ENCODE measurements at places on chromosomes 3 and 15. TPM values are rescaled to one million over a fixed set of nuclear protein-coding genes. Genes with fewer than 3 reads are reported as not detected.

GRCh38 chr15:36263666-36264065 is 315.8 kb upstream of the CDIN1 start:
- H3K4me3 ChIP-seq: no peak overlapping the region
- peaks cover 3% of the 10 kb centered on the region for H3K4me1 ChIP-seq
- H3K27me3 ChIP-seq: peaks cover 3% of the 10 kb centered on the region
- DNase-seq: no peak
- H3K27ac ChIP-seq: no peak overlapping the region
- H3K36me3 ChIP-seq: no peaks in the 10 kb centered on the region

SMCO1 gene
- total RNA-seq: not detected

DNA sequence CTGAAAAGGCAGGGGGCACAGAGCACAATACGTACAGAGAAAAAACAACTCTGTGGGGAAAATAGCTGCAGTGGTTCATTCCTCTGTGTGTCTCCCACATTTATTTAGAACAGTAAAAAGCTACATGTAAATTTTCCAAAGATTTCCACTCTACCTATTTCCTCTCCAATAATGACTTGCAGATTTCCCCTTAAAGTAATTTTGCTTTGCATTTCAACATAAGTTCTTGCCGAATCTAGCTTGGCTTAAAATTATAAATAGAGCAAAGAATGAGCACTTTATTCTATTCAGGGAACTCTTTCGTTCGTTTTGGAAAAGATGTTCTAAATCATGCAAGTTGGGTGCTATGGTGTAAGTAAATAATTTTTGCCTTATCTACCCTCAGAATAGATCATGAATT is 58.2 kb upstream of the NR2E3 start:
- no peaks in the 10 kb centered on the region for H3K4me1 ChIP-seq
- DNase-seq: no peak
- H3K36me3 ChIP-seq: no peaks in the 10 kb centered on the region
- no peak overlapping the region for H3K27ac ChIP-seq
- no peaks in the 10 kb centered on the region for H3K27me3 ChIP-seq

CCDC39 gene
- not detected for total RNA-seq

GRCh38 chr3:74630602-74631001 is 16.1 kb upstream of the CNTN3 start:
- no peak overlapping the region for H3K4me3 ChIP-seq
- H3K27ac ChIP-seq: no peak overlapping the region
- no peak for DNase-seq
- H3K4me1 ChIP-seq: no peaks in the 10 kb centered on the region

GRCh38 chr3:69342074-69342473 is 43.8 kb downstream of the FRMD4B start:
- no peaks in the 10 kb centered on the region for H3K27me3 ChIP-seq
- no peak overlapping the region for H3K27ac ChIP-seq
- H3K4me1 ChIP-seq: no peaks in the 10 kb centered on the region
- H3K36me3 ChIP-seq: peaks cover 4% of the 10 kb centered on the region

- H3K4me1 ChIP-seq: peaks cover 10% of the 10 kb centered on the region
- DNase-seq: no peak
- no peaks in the 10 kb centered on the region for H3K36me3 ChIP-seq
These were observed 57.5 kb upstream of the MEF2A start for GRCh38 chr15:99508311-99508645.

RARRES1 gene
- 2.5 TPM for total RNA-seq

GRCh38 chr15:80191897-80192595 is 39.2 kb downstream of the FAH start:
- DNase-seq: no peak
- H3K4me3 ChIP-seq: no peak overlapping the region
- peaks cover 25% of the 10 kb centered on the region for H3K4me1 ChIP-seq
- H3K27ac ChIP-seq: no peak overlapping the region
- H3K27me3 ChIP-seq: no peaks in the 10 kb centered on the region

PSMA4 gene
- 315 TPM for total RNA-seq

CLDN16 gene
- not detected for total RNA-seq

DNA sequence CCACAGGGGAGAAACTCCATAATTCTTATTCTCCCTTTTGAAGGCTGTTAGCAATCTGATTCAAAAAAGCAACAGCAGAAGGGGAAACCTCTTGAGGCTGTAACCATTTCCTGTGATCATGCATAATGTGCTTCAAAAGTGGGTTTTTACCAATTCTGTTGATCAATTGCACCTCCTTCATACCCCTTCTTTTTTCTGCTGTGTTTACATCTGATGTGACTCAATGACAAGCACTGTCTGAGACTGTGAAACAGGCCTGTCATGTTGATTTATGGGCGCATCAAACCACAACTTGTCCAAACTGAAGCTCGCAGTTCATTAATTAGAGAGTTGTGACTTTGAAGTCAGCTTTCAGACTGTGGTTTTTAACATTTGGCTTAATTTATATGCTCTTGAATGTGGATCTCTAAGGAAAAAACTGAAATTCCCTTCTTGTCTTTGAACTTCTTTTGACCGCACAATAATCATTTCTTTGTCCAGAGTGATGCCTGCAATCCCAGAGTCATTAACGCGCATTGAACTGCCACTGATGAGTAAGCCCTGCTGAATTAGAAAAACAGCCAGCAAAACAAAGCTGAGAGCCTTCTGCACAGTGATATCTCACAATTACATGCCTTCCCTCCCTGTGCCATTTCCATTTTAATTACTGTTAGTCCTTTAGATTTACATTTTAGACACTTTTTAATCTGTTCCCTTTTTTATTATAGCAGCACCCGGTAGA is 532.8 kb downstream of the FOXP1 start:
- H3K27ac ChIP-seq: no peak overlapping the region
- peaks cover 70% of the 10 kb centered on the region for H3K4me1 ChIP-seq
- H3K4me3 ChIP-seq: peak overlapping the region; percentile 1
- H3K27me3 ChIP-seq: no peaks in the 10 kb centered on the region

GRCh38 chr15:100526027-100526481 is 2.7 kb downstream of the CERS3 start:
- H3K36me3 ChIP-seq: no peaks in the 10 kb centered on the region
- peaks cover 9% of the 10 kb centered on the region for H3K27me3 ChIP-seq
- H3K27ac ChIP-seq: no peak overlapping the region
- DNase-seq: no peak
- no peak overlapping the region for H3K4me3 ChIP-seq

KIF15 gene
- 49.0 TPM for total RNA-seq

DNA sequence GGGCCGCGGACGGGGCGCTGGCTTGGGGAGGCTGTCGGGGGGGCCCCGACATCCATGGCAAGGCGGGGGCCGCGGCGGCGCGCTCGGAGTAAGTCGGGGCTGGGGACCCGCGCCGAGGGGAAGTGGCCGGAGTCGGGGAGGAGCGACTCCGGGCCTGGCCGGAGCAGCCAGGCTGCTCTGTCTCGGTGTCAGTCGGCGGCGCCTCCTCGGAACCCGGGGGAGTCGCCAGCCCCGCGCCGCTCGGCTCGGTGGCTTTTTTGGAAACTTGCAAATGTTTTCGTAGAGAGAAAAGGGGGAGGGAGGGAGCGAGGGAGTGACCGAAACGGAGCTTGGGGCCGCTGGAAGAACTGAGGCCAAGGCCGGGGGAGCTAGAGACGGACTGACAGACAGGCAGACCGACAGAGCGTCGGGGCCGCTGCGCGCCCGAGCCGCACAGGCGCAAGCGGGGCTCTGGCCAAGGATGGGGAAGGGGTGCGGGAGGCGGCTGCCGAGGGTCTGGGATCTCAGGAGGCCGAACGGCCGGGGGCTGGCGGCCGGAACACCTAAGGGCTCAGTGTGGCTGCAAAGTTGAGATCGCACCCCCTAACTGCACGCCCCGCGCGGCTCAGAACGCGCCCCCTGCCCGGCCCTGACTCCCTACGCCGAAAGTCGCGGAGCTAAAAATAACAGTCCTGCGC is 5.0 kb downstream of the PTH1R start:
- peaks cover 72% of the 10 kb centered on the region for H3K27me3 ChIP-seq
- H3K4me3 ChIP-seq: peak overlapping the region; percentile 85

DNA sequence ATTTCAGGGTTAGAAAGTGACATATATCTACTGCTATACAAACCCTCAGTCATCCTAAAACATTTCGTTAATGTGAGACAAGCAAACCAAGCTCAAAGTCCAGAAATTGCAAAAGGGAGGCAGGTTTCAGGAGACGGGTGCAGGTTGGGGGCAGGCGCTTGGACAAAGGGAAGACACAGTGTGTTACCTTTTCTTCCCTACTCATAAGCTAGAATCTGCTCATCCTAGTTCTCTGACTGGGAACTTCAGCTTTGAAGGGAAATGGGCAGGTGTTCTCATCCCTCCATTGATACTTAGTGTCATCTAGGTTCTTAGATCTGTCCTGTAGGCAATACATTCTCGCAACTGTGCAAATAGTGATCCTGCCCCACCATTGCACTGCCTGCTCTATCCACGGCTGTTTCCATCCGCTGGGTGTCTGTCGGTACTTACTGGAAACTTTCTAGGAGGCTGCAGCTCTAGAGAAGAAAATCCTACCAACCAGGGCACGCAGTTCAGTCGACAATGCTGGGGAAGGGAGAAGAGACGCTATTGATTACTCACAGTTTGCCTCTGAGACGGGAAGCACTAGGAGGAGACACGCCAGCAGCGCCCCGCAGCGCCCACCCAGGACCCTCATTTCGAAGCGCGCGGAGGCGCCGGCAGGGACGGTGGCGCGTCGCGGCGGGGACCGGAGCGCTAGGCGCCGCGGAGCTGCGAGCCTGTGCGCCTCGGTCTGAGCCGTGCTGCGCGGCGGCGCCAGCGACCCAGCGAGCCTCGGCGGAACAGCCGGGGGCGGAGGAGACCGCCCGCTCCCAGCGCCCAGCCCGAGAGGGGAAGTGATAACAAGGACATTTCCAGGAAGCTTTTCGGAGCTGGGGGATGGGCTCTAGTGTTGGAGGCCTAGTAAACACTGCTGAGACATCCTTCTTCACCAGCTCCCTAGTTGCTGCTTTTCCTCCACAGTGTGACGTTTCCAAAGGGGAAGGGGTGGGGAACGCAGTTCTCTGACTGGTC is at the start of gene PROS1:
TSS of gene PROS1 (minus strand) at position 766 of the 996 bp plus-strand sequence. CDS start at position 619, 147 bp downstream.
- no peaks in the 10 kb centered on the region for H3K36me3 ChIP-seq
- H3K4me1 ChIP-seq: peaks cover 13% of the 10 kb centered on the region
- no peaks in the 10 kb centered on the region for H3K27me3 ChIP-seq
- peak within 1 kb of the TSS; percentile 97 for H3K27ac ChIP-seq
- H3K4me3 ChIP-seq: peak within 1 kb of the TSS; percentile 91
- peak; percentile 63 for DNase-seq

DNA sequence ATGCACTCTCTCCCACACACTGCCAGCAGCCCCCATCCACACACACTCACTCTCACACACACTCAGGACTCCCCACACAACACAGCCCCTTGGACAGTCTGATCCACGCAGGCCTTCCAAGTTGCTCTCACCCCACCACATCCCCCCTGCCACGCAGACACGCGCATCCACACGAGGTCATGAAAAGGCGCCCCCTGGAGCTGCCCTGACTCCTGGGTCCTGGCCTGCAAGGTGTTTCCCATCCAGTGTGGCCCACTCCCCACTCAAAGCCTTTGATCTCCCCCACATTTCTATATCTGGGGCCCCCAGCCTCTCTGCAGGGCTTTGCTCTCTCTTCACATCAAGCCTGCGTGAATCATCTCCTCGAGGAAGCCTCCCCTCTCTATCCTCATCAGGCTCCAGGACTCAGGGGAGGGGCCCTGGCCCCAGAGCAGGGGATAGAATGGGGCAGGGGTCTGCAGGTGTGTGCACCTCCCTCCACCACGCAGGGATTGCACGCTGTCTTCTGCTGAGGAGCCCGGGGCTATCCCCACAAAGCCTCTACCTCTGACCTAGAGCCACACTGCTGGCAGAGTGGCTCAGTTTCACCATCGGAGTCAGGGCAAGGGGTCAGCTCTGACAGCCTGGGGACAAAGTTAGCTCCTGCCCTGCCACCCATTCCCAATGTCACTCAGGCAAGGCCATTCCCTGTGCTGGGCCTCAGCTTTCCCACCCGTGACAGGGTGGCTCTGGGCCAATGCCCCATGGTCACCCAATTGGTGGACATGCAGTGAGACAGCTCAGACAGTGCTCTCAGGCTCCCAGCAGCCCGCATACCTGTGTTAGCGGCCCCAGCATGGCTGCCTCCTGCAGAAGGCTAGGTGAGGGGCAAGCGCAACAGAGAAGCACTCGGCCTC is 6.4 kb downstream of the MYL3 start:
- DNase-seq: no peak
- no peak overlapping the region for H3K4me3 ChIP-seq
- H3K36me3 ChIP-seq: no peaks in the 10 kb centered on the region
- H3K27me3 ChIP-seq: no peaks in the 10 kb centered on the region
- H3K27ac ChIP-seq: peak overlapping the region; percentile 62

TM4SF18 gene
- not detected for total RNA-seq

- peak overlapping the region; percentile 1 for H3K27ac ChIP-seq
- no peak for DNase-seq
- no peaks in the 10 kb centered on the region for H3K36me3 ChIP-seq
- H3K27me3 ChIP-seq: no peaks in the 10 kb centered on the region
These were observed 5.4 kb upstream of the TBC1D5 start for GRCh38 chr3:17747890-17748247.

GRCh38 chr3:160343132-160343531 is 55.9 kb downstream of the IFT80 start:
- no peak overlapping the region for H3K27ac ChIP-seq
- no peaks in the 10 kb centered on the region for H3K27me3 ChIP-seq
- H3K4me3 ChIP-seq: no peak overlapping the region

DNA sequence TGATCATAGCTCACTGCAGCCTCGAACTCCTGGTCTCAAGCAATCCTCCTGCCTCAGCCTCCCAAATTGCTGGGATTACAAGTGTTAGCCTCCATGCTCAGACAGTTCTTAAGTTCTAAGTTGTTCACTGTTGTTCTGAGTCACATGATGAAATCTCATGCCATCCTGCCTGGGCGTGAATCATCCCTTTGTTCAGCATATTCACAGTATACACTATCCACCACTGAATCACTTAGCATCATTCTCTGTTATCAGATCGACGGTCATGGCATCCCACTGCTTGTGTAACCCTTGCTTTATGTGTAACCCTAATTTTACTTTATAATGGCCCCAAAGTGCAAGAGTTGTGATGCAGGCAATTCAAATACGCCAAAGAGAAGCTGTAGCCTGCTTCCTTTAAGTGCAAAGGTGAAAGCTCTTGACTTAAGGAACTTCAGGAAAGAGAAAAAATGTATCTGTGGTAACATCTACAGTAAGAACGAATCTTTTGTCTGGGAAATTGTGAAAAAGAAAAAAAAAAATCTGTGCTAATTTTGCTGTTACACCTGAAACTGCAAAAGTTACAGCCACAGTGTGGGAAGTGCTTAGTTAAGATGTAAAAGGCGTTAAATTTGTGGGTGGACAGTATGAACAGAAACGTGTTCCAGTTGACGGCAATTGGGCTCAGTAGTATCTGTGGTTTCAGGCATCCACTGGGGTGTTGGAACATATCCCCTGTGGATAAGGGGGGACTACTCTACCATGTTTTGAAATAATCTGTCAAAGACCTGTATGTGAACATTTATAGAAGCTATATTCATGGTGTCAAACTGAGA is 80.6 kb downstream of the PCOLCE2 start:
- H3K27me3 ChIP-seq: no peaks in the 10 kb centered on the region
- H3K4me3 ChIP-seq: no peak overlapping the region
- H3K4me1 ChIP-seq: peaks cover 12% of the 10 kb centered on the region
- H3K36me3 ChIP-seq: peaks cover 7% of the 10 kb centered on the region
- H3K27ac ChIP-seq: peak overlapping the region; percentile 70
- DNase-seq: no peak
